ENCODE measurements at places on chromosomes 12 and 14.

DNA sequence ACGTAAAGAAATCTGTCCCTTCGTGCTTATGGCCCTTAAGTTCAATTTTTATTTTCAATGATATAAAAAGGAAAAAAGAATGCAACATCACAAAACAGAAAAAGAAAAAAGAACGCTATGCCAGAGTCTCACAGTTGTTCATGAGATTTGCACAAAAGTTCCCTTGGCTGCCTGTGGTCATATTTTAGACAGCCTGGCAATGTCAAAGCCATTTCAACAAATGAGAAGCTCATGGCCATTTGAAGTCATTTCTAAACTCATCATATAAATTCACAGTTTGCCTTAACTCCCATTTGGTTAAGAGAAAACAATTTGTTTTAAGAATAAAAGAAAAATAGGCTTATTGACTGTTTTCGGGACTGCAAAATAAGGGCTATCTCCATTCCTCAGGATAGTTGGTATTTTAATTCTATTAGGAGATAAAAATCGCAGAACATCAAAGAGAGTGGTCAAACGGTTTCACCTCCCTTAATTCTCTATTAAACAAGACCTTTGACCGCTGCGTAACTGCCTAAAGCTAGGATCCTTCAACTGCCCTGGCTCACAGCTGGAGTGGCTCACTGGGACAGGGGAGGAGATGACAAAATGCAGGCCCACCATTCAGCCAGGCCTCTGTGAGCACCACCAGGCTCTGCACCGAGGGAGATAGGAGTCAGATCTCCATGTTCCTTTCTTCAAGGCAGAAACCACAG lies 119.2 kb upstream of the DAAM1 start:
- no peak for DNase-seq

DNA sequence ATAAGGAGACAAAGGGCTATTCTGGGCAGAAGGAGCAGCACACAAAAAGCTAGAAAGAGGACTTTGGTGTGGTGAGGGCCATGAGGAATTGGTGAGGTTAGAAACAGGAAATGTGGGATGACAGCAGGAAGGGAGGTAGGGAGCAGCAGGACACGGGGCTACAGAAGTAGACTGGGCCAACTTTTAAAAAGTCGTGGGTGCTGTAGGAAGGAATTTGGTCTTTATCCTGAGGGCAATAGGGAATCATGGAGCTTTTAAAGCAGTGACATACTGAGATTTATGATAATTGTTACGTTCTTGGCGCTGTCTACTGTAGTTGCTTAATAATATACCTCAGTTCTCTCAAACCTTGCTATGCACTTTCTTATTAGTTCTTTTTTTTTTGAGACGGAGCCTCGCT lies 8.2 kb upstream of the CHURC1 start:
- no peak for DNase-seq

DNA sequence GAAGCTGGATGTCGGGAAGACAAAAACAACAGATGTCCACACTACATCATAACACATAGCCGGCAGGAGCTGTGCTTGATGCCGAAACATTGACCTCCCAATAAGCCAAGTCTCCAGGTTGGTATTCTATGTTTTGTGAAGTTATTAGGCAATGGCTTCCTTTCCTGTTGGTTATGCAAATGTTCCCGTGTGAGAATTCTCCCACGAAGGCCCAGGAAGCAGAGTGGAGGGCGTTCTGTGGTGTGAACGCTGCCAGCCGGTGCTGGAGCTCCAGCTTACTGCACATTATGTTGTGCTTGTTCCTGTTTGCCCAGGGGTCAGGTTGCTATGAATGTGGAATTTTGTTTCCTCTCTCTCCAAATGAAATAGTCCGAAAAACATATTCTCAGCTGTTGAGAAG lies 156.4 kb upstream of the HMGA2 start:
- DNase-seq = no peak

GRCh38 chr12:55720894-55721444 lies 776 bp downstream of the RDH5 start:
- no peak for DNase-seq

- DNase-seq = no peak
These were observed 153.6 kb upstream of the ARID2 start for GRCh38 chr12:45575823-45576475.

DNA sequence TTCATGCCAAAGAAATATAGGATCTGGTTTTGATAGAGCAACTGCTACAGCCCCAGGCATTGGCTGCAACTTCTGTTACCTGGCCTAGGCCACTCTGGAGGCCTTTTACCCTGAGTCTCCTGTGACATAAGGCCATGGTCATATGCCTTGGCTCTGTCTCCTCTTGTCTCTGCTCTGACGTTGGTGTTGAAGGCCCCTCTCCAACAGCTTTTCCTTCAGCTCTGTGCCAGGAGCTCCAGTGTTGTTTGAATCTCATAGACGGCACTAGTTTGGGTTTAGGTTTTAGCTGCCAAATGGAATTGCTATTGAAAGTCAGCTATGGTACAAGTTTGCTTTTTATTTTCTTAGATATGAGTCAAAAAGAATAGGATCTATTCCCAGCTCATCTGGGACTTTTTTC lies 41.1 kb downstream of the TTLL5 start:
- DNase-seq = no peak

- DNase-seq = no peak
These were observed 2.7 kb upstream of the GZMH start for GRCh38 chr14:24612196-24612595.

GRCh38 chr12:92114834-92115233 lies 30.8 kb downstream of the BTG1 start:
- no peak for DNase-seq

DNA sequence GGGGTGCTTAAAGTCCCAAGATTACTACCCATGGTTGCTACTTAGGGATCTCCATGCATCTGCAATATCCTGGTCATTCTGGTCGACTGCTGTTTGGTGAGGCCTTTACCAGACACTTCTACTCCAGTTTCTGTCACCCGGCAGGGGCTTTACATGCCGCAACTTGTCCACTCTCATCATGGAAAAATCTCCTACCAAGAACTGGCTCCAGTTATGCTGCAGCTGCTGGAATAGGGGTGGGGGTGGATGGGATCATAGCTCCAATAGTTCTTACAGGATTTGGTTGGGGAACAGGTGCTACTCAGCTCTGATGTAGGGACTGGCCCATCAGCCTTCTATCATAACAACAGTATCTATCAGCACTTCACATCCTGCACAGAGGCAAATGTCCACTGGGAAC lies 51.6 kb downstream of the SPTB start:
- no peak for DNase-seq

DNA sequence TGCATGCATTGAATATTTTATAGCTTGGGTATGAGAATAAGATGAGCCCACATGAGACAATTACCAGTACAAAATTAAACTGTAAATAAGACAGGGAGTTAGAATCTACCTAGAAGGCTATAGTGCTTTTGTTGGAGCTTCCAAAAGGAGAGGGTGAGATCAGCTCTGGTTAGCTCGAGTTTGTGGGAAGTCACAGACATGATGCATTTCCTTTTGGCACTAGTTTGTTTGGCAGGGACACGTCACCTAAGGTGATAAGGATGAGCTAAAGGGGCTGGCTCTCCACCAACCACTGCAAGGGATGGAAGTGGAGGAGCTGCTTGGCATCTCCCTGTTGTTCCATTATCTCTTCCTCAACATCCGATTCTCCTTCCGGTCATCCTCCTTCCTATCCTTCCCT lies 48.5 kb upstream of the CPM start:
- no peak for DNase-seq

- no peak for DNase-seq
These were observed 258.6 kb upstream of the DCN start for GRCh38 chr12:91441246-91441645.

DNA sequence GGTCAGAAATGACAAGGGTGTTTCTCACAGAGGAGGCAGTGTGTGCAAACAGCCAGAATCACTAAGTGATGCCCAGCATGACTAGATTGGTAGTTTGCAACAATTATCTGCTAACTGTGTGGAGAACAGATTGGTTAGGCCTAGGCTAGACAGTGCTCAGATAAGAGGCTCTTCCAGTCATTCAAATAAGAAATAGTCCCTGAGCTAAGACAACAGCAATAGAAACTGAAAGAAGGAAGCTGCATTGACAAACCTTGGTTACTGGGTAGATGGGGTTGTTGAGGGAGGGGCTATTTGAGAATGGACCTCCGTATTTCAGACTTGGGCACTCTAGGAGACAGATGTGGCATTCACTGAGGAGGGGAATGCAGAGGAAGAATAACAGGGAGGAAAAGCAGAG lies 255.0 kb upstream of the NPAS3 start:
- no peak for DNase-seq

- DNase-seq = no peak
These were observed 142.1 kb downstream of the DYRK2 start for GRCh38 chr12:67790660-67791059.

DNA sequence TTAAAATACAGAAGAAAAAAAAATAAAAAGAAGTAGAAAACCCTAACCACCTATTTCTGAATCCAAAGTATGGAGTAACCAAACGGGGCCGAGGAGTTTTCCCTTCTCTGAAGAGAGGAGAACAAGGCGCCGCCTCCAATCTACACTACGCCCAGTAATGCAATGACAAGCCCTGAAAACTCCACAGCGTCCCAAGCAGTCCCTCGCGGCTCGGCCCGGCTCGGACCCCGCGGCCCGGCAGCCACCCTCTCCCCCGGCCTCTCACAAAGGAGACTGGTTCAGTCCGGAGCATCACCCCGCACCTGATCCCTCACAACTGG lies 371 bp downstream of the CHD8 start:
- DNase-seq = no peak

GRCh38 chr12:123059500-123059899 lies 79.0 kb downstream of the ARL6IP4 start:
- no peak for DNase-seq

DNA sequence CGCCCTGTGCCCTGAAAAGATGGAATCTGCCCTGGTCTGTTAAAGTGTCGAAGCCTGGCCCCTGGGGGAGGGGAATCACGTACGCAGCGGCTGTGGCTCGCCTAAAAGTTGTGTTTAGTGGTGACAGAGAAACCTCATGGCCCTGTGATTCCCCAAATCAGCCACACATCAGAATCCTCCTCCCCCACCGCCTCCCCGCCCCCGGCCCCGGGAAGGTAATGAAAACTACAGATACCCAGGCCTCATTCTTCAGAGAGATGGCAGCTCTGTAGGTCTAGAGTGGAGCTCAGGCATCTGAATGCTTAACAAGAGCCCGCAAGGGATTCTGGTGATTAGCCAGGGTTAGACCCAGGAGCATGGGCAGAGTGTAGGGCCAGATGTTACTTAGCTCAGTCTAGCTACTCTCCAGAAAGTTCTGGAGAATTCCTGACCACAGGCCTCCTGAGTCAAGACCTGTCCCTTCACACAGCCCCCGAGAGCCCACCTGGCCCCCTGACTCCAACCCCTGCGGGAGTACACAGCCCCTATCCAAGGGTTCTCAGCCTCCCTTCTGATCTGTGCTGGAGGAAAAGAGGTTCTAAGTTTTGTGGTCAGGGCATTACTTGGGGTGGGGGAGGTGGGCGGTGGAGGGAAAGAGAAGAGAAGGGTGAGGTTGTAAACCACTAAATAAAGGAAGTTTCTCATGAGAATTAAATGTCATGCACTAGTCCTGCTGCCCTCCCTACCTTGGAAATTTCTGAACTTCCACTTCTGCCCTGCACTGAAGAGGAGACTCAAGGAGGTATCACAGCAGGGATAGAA lies 114.8 kb downstream of the PLXNC1 start:
- peak; percentile 73 for DNase-seq

DNA sequence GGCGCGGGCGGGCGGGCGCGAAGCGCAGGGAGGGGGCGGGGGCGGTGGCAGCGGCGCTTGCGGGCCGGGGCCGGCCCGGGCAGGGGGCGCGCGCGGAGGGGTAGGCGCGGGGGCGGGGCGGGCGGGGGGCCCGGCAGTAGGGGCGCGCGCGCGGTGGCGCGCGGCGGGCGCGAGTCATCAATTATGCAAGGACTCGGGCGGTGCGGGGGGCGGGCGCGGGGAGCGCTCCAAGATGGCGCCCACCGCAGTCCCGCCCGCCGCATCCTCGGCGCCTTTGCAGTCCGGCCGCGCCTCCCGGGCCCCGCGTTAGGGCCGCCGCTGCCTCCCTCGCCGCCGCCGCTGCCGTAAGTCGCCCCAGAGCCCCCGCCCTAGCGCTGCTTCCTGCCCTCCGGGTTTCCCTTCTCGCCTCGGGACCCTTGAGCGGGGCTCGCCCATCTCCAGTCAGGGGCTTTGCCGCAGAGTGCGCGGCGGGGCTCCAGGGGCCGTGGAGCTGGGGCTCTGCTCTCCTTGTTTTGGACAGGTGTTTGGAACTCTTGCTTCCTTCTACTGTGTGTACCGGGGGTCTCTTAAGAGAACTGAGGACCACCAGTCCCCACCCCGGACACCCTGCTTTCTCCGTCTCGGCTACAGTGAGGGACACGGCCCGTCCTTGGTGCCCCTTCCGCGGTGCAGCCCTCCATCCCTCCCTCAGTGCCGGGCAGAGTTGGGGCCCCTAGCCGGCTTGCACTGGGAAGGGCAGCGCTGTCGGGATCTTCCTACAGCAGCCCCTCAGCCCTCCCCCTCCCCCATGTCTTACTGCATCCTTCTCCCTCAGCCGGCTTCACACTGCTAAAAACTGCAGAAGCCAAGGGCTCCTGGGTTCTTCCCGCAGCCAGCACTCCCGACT lies at the start of gene SCN8A:
Gene SCN8A (plus strand): TSS at position 218 of the 886 bp plus-strand sequence. CDS start 71,585 bp downstream, outside the sequence.
- DNase-seq = peak; percentile 30

- no peak for DNase-seq
These were observed 70.9 kb downstream of the ASCL4 start for GRCh38 chr12:107845226-107845979.

- no peak for DNase-seq
These were observed 241.3 kb upstream of the CCDC196 start for GRCh38 chr14:66244834-66245233.

- DNase-seq = no peak
These were observed 333.6 kb downstream of the TMEM121 start for GRCh38 chr14:105859717-105860614.

- DNase-seq = no peak
These were observed 186.6 kb downstream of the RGS6 start for GRCh38 chr14:72118841-72119240.

DNA sequence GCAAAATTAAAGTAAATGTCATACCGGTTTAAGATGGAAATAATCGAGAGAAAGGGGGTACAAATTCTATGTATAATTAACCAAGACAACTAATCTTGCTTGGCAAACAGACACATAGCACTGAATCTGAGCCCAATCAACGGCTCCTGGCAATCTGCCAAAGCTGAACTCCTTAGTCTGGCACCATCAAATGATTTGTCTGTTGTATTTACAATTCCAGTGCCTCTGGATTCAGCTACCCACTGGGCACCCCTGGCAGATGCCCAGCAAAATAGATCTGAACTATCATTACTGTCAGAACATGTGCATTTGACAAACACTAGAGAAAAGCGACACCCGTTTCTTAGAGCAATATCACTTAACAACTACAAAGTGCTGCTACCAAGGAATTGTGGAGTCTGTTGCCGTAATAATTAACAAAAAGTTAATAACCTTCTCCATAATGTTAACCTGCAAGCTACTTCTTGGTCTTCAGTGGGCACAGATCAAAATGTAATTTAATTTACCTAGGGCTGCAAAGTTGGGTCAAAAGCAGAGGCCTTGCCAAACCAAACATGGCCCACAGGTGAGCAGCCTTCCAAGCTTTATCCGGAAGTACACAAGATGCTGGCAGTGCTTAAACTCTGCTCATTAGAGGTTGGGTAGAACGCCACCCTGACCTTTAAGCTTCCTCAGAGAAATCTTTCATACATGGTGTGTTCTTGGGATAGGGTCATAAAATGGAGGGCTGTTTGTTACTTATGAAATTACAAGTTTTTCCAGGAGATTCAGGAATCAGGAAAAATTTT lies 7.6 kb downstream of the EGLN3 start:
- no peak for DNase-seq

GRCh38 chr12:40263616-40264409 lies 39.0 kb downstream of the LRRK2 start:
- no peak for DNase-seq

- DNase-seq = no peak
These were observed 334.2 kb upstream of the RPL10L start for GRCh38 chr14:46985529-46986380.

Measured in stimulated activated naive CD4-positive, alpha-beta T cell (primary cell).